ENCODE measurements at places on chromosomes 13 and 19.
A peak's percentile ranks its signal among the peaks of the same experiment; 100 is the strongest.

- DNase-seq: no peak
Measured at GRCh38 chr13:66354879-66355751, 875.0 kb downstream of the PCDH9 start.

GRCh38 chr19:13983213-13983889 lies 22.8 kb downstream of the RFX1 start:
- DNase-seq: no peak

DNA sequence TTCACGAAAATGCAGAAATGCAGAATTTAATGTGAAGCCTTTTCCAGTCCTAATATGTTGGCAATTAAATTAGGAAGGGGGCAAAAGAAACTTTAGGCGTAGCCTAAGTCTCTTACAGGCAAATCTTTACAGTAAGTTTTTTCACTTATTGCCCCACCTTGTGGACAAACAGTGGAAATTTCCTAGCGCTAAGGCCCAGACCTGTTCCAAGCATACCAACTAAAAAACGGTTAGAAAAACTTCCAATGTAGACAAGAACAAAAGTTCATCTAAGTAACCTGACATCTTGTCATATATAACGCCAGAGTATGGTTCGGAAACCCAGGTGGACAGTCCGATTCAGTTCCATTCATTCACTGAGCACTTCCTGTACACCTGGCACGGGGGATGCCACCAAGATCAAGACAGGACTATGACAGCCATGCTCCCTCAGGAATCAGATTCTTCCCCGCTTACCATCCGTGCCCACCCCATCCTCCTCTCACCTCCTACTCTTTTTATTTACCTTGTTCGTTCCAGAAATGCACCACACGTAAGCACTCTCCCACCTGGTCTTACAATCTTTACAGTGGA lies 4.9 kb downstream of the ZAR1L start:
- DNase-seq: peak; percentile 84

- peak; percentile 43 for DNase-seq
Measured at GRCh38 chr19:41616792-41617621, 9.9 kb downstream of the CEACAM4 start.

DNA sequence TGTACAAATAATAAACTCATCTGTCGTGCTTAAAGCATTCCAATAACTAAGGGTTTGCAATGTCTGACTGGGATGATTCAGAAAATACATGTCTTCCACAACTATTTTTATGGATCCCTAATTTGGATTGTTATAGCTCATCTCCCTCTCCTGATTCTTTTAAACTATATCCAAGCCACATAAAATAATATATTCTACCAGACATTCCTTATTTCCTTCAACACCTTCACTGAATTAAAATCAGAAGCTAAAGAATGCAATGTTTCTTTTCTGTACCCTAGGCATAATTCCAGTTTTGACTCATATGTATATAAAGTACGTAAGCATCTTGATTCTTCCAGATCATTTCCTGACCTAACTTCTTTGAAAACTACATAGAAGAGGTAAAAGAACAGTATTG lies 420.4 kb downstream of the EFNB2 start:
- no peak for DNase-seq

GRCh38 chr19:57241176-57241575 lies 744 bp downstream of the ZNF805 start:
- DNase-seq: no peak

DNA sequence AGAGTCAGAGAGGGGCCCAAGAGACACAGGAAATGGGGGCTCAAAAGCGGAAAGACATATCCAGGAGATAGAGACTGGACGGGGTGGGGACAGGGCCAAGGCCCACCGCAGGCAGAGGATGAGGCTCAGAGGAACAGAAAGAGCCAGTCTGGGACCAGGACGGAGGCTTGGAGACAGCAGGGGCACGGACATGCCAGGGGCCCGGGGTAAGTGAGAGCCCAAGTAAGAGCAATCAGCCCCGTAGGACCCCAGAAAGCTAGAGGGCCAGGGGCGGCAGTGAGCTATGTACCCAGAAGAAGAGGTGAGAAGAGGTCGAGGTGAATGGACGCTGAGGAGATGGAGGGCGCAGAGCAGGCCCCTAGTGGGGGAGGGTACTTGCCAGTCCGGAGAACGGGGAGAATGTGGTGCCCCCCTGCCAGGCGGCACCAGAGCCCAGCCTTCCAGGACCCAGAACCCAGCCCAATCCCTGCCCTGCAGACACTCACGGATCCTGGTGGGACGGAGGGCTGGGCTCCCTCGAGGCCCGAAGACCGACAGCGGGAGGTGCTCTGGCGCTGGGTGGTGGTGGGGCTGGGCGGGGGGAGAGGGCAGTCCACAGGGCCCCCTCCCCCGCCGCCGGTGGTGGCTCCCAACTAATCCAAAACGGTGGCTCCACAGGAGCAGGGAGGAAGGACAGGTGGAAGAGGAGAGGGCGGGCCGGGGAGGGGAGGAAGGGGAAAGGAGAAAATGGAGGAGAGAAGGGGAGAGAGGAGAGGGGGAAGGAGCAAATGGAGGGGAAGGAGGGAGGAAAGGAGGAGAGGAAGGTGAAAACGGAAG lies 1.0 kb downstream of the GRIK5 start:
- peak; percentile 54 for DNase-seq

- DNase-seq: no peak
Measured at GRCh38 chr13:40292108-40292507, 374.3 kb downstream of the FOXO1 start.

- DNase-seq: no peak
Measured at GRCh38 chr13:113820813-113821651, 42.8 kb downstream of the GAS6 start.

DNA sequence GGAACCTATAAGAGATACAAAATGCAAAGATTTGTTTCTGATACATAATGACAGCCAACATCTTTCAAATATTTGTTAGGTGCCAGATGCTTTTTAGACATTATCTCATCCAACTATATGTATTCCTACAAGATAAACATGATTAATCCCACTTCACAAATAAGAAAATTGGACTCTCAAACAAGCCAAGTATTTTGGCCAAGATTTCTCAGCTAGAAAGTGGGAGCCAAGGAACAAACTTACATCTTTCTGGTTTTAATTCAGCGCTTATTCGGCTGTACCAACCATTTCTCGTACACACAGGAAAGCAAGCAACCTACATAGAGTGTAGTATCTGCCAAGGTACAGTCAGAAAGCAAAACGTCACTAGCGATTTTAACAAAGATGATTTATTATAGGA lies 85.7 kb upstream of the SERP2 start:
- no peak for DNase-seq

DNA sequence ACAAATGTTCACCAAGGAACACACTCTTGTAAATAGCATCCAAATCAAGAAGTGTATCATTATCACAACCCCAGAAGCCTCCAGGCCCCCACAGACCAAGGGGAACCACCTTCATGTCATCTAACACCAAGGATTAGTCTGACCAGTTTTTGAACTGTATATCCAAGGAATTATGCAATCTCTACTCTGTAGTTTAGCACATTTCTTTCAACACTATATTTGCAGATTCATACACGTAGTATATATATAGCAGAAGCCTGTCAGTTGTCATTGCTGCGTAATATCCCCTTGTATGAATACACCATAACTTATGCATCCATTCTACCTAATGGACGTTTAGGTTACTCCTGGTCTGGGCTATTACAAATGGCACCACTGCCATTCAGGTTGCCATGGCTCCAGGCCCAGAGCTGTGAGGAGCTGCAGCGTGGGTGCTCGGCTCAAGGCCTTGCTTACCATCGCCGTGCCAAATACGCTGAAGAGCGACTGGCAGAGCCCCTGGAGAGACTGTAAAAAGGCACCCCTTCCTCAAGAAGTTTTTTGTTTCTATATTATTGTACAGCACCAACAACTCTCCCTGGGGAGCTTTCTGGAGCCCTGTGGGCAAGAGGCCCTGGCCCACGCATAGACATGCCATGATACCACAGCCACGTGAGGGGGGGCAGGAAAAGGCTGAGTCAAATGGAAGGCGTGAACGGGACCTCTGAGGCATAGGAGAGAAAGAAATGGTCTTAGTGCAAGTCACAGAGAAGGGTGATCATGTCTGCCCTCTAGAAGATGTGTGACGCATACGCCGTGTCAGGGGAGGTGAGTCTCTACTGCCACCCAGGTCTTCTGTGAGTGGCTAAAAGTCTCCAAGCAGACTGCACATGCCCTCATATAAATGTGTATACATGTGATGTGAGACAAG lies 10.8 kb downstream of the LATS2 start:
- no peak for DNase-seq

DNA sequence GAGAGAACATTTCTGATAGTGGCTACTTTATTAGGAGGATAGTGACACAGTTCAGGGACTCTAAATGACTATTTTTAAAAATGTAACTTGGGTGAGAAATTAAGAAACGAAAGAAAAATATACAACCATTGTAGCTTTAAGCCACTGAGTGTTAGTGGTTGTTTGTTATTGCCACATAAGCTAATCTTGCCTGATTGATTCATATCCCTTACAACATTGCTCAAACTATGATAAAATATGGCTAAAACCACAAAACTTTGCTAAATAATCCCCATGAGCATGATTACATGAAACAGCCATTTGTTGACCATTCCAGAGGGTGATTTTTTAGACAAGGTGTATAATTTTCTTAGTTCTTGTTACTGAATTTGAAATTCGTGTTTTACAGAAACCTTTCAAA lies 343.4 kb downstream of the SLITRK5 start:
- no peak for DNase-seq

GRCh38 chr13:100334214-100334613 lies 245.3 kb downstream of the PCCA start:
- no peak for DNase-seq

GRCh38 chr13:75947448-75947847 lies 311.3 kb downstream of the LMO7 start:
- no peak for DNase-seq

- DNase-seq: peak; percentile 7
Measured at GRCh38 chr19:53659292-53659691, 27.5 kb downstream of the DPRX start.

GRCh38 chr19:48400018-48400742 lies 6.7 kb downstream of the GRIN2D start:
- no peak for DNase-seq

- no peak for DNase-seq
Measured at GRCh38 chr13:98900442-98900841, 77.4 kb downstream of the DOCK9 start.

- no peak for DNase-seq
Measured at GRCh38 chr19:45145270-45146189, 15.3 kb downstream of the NKPD1 start.

DNA sequence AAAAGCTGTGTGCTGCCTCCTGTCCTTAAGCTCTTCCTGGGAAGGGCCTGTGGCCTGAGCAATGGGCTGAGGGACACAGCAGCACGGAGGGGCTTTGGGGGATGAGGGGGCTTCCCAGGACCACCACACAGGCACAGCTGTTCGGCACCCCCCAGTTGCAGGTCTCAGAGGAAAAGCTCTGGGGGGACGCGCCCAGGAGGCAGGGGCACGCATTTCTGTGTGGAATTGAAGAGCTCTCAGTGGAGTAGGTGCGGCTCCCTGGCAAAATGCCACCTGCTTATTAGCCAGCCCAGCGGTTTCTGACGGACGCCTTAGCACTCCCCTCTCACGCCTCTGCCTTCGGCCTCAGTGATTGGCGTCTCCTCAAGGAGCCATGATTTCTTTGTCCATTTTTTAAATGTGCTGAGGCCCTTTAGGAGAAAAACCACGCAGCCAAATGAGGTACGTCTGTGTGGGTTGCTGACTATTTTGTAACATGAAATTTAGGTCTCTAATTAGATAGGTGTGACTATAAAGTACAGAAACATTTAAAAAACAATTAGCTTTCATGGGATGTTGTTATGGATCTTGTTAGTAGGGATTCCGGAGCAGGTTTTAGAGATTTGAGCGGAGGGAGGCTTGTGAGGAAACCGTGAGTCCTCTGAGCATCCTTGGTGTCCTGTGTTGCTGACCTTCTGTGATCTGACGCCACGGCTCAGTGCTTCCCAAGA lies 4.0 kb downstream of the MCF2L start:
- no peak for DNase-seq

DNA sequence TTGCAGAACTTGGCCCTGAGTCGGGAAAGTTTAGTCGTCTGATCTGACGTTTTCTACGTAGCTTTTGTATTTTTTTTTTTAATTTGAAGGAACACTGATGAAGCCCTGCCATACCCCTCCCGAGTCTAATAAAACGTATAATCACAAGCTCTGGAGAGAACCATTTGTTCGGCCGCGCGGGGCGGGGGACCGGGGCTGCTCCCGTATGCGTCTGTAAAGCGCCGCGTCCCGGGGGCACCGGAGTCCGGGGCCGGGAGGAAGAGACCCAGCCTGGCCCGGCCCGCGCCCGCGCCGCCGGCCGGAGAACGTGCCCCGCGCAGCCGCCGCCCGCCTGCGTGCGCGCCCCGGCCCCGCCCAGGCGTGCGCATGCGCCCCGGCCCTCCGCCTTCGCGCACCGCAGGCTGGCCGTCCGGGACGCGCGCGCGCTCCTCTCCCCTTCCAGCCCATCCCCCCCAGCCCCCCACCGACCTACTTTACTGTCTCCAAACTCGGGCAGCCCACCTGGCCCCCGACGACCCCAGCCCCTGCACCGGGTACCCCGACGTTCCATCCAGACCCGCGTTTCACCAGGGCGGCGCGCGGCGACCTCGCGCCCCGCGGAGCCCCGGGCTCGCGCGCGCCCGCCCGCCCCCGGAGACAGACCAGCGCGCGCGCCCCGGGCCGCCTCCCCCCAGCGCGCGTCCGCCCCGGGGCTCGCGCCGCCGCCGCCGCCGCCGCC lies 785 bp upstream of the USF2 start:
- DNase-seq: peak; percentile 55

DNA sequence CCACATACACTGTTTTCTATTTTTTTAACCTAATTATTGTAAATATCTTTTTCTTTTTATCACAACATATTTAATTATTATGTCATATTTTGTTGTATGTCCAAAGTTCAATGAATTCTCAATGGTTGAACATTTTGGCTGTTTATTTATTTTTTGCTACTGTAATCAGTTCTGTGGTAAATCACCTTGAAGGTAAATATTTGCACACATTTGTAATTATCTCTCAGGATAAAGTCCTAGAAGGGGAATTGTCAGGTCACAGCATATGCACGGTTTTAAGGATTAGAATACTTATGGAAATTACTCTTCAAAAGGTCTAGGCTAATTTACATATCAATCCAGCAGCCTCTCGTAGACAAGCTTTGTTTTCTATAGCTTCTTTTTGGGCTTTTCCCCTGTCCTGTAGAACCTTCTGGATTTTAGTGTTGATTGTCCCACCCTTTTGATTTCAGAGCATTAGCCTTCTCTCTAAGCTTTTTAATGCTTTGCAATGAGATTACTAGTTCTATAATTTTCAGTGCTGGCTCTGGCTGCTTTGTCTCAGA lies 362.6 kb downstream of the KCNRG start:
- no peak for DNase-seq

- no peak for DNase-seq
Measured at GRCh38 chr13:71149046-71149445, 718.0 kb downstream of the DACH1 start.

- DNase-seq: peak; percentile 54
Measured at GRCh38 chr19:12527034-12527836, 24.0 kb downstream of the ZNF564 start.
